ENCODE measurements at places on chromosomes 7 and 10. TPM values are rescaled to one million over a fixed set of nuclear protein-coding genes. Genes with fewer than 3 reads are reported as not detected.

The CCDC3 gene
- total RNA-seq, result 0.45 TPM

The OGDHL gene
- under 0.01 TPM for total RNA-seq

The FRAT1 gene
- 1.0 TPM for total RNA-seq

The TAS2R60 gene
- total RNA-seq, result not detected

The KCP gene
- total RNA-seq, result 0.17 TPM

The AS3MT gene
- total RNA-seq, result 6.7 TPM

The COL17A1 gene
- under 0.01 TPM for total RNA-seq

The LDB3 gene
- total RNA-seq, result 0.15 TPM

The ATP6V1F gene
- 126 TPM for total RNA-seq

The SPOCK2 gene
- 0.34 TPM for total RNA-seq

The GATA3 gene
- total RNA-seq, result not detected

The CACNB2 gene
- 2.2 TPM for total RNA-seq

The PLPP4 gene
- total RNA-seq, result not detected

The NME8 gene
- total RNA-seq, result not detected

The CACNA2D1 gene
- 5.4 TPM for total RNA-seq

The ODAD2 gene
- total RNA-seq, result 0.59 TPM

The ATG9B gene
- not detected for total RNA-seq

The SOSTDC1 gene
- total RNA-seq, result 0.15 TPM

The LRRC4 gene
- total RNA-seq, result 0.45 TPM

The IGFBP3 gene
- total RNA-seq, result 1.6 TPM

The HOXA5 gene
- 30.6 TPM for total RNA-seq

The LEP gene
- not detected for total RNA-seq

The SPDYE8 gene
- total RNA-seq, result not detected

The OR2A12 gene
- not detected for total RNA-seq

The GIMAP4 gene
- total RNA-seq, result not detected

The TLL2 gene
- under 0.01 TPM for total RNA-seq

The ELMO1 gene
- total RNA-seq, result 1.6 TPM

The TFEC gene
- total RNA-seq, result not detected

The MYPN gene
- 3.9 TPM for total RNA-seq

The SLC26A4 gene
- total RNA-seq, result 0.74 TPM

Measured in bronchus fibroblast of lung (primary cell).